Ovary (tissue), 10 donors: ENCODE measurements at places on chromosomes 6 and 20. TPM values are rescaled to one million over a fixed set of nuclear protein-coding genes. Genes with fewer than 3 reads are reported as not detected.

The TUBB2B gene
- total RNA-seq, result 1.1 TPM

The BFSP1 gene
- total RNA-seq, result 1.3 TPM

GRCh38 chr20:44566018-44566417, 16.4 kb upstream of the PKIG start:
- no peaks in the 10 kb centered on the region for H3K36me3 ChIP-seq
- DNase-seq, result no peak

GRCh38 chr6:57207141-57207540, 15.0 kb downstream of the RAB23 start:
- no peak overlapping the region for H3K4me3 ChIP-seq
- H3K27ac ChIP-seq, result no peak overlapping the region
- no peak for DNase-seq
- no peaks in the 10 kb centered on the region for H3K36me3 ChIP-seq
- H3K27me3 ChIP-seq, result no peaks in the 10 kb centered on the region

DNA sequence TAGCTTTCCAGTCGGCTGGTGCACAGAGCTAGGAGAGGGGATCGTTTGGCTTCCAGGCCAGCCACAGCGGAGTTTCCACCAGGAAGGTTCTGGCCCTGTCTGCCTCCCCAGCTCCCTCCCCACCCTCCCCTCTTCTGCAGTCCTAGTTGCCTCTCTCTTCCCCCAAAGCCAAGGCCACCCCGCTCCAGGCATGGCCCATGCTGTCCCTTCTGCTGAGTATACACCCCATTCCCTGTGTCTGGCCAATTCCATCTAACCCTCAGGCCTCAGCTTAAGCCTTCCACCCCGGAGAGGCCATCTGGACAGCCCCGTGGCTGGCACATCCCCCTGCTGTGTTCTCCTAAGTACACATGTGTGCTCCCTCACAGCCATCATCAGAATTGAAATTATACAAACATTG, 167.4 kb downstream of the CDH4 start:
- H3K4me3 ChIP-seq, result no peak overlapping the region
- no peaks in the 10 kb centered on the region for H3K4me1 ChIP-seq
- no peak overlapping the region for H3K27ac ChIP-seq
- H3K36me3 ChIP-seq, result no peaks in the 10 kb centered on the region

DNA sequence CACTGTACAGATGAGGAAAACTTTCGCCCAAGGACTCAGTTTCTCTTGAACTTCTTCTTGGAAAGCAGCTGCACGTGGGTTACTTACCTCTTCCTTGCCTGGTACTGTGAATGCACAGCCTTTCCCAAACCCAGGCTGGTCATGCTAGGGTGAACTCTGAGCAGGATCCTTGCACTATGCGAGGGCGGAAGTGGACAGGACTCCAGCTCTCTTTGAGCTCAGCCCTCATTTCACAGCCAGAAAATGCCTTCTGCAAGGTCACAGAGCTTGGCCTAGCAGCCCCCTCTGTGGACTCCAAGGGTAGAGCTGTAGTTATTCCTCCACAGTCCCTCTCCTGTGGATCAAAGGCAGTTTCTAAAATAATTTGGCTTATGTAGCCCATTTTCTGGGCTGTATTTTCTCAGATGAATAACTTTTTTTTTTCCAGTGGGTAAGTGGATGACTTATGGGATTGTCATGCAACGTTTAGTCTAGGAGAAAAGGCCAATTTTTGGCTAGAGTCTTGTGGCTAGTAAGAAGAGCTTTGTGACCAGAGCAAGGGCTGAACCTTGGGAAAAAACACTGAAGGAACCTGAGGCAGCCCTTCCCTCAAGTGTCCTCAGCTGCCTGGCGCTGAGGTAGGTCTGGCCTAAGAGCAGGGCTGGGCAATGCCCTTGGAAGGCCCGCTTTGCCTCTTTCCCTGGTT, 172.7 kb downstream of the SCP2D1 start:
- H3K4me1 ChIP-seq, result peaks cover 26% of the 10 kb centered on the region
- no peak overlapping the region for H3K4me3 ChIP-seq
- peak; percentile 32 for DNase-seq
- no peaks in the 10 kb centered on the region for H3K27me3 ChIP-seq
- no peaks in the 10 kb centered on the region for H3K36me3 ChIP-seq

- H3K36me3 ChIP-seq, result no peaks in the 10 kb centered on the region
- peaks cover 2% of the 10 kb centered on the region for H3K4me1 ChIP-seq
- no peak for DNase-seq
- H3K27ac ChIP-seq, result peak overlapping the region; percentile 59
- H3K4me3 ChIP-seq, result peak overlapping the region; percentile 51
Measured at GRCh38 chr6:106086814-106087175, 659 bp downstream of the PRDM1 start.

GRCh38 chr6:91781946-91782345, 1195.1 kb upstream of the MAP3K7 start:
- DNase-seq, result no peak
- H3K36me3 ChIP-seq, result no peaks in the 10 kb centered on the region
- no peak overlapping the region for H3K27ac ChIP-seq
- H3K4me3 ChIP-seq, result no peak overlapping the region
- no peaks in the 10 kb centered on the region for H3K4me1 ChIP-seq

DNA sequence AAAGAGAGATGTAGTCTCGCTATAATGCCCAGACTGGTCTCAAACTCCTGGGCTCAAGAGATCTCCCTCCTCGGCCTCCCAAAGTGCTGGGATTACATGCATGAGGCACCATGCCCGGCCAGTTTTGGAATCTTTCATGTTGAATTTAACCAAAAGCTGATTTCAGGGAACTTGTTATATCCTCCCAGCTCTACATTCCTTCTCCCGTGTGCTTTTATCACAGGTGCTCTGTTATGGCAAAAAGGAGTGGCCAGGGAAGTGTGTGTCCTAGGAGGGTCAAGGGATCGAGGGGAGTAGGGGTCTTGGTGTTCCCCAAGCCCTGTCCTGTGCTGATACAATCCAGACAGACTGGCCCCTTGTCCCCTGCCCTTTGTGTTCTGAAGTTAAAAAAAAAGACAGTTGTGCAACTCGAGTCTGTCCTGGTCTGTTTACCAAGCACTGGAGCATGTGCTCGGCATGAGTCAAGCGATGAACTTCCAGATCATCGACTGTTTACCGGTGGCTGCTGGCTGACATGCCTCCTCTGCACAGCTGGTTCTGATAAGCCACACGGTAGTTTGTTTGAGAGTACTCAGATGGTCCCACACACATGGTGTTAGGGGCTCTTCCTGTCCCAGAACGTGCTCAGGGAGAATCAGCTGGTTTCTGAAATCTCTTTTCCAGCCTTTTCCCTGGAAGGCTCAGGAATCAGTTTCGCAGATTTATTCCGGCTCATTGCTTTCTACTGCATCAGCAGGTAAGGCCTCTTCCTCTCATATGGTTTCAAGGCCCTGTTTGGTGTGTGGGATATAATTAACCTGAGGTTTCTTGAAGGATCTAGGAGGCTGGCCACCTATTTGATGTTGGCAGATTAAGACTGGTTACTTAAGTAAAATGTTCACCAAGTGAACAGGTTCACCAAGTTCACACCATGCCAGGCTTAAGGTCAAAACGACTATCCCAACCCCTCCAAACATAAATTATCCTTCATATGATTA, 52.6 kb upstream of the NAA20 start:
- no peaks in the 10 kb centered on the region for H3K36me3 ChIP-seq
- H3K27me3 ChIP-seq, result no peaks in the 10 kb centered on the region
- DNase-seq, result peak; percentile 79
- no peak overlapping the region for H3K4me3 ChIP-seq

DNA sequence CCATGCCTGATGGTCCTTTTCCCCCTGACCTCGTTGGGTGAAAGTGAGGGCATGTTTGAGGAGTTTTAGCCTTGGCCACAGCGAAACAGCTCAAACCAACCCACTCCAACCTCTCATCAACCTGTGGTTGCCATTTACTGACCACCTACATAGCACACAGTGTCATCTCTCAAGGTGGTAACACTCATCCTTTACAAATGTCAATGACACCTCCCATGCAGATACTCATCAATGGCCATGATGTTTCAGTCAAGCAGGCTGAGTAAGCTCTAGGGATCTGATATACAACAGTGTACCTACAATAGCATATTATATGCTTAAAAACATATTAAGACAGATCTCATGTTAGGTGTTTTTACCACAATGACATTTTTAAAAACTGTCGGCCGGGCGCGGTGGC, 9.3 kb downstream of the RRAGD start:
- no peaks in the 10 kb centered on the region for H3K36me3 ChIP-seq
- no peak overlapping the region for H3K4me3 ChIP-seq
- DNase-seq, result no peak

The RAET1L gene
- not detected for total RNA-seq

DNA sequence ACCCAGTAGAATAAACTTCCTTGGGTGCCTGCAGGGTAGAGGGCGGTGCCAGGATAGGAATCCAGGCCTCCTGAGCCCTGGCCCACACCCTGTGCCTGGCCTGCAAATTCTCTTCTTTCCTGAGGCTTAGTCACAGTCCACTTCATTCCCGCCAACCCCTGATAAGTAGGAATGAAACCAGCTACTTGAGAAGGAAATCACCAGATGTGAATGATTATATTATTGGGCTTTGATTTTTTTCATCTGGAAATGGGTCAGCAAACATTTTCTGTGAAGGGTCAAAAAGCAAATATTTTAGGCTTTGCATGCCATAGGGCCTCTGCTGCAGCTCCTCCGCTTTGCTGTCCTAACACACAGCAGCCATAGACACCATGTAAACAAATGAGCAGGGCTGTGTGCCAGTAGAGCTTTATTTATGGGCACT, 50.2 kb downstream of the STK35 start:
- H3K27ac ChIP-seq, result no peak overlapping the region
- no peaks in the 10 kb centered on the region for H3K27me3 ChIP-seq
- no peak overlapping the region for H3K4me3 ChIP-seq
- peaks cover 1% of the 10 kb centered on the region for H3K4me1 ChIP-seq
- H3K36me3 ChIP-seq, result no peaks in the 10 kb centered on the region

The SLC17A2 gene
- total RNA-seq, result not detected

- no peak overlapping the region for H3K4me3 ChIP-seq
- H3K27me3 ChIP-seq, result no peaks in the 10 kb centered on the region
- H3K36me3 ChIP-seq, result no peaks in the 10 kb centered on the region
- H3K4me1 ChIP-seq, result no peaks in the 10 kb centered on the region
- DNase-seq, result no peak
Measured at GRCh38 chr6:169800668-169801395, 49.4 kb downstream of the ERMARD start.

The LY6G6F gene
- total RNA-seq, result not detected

DNA sequence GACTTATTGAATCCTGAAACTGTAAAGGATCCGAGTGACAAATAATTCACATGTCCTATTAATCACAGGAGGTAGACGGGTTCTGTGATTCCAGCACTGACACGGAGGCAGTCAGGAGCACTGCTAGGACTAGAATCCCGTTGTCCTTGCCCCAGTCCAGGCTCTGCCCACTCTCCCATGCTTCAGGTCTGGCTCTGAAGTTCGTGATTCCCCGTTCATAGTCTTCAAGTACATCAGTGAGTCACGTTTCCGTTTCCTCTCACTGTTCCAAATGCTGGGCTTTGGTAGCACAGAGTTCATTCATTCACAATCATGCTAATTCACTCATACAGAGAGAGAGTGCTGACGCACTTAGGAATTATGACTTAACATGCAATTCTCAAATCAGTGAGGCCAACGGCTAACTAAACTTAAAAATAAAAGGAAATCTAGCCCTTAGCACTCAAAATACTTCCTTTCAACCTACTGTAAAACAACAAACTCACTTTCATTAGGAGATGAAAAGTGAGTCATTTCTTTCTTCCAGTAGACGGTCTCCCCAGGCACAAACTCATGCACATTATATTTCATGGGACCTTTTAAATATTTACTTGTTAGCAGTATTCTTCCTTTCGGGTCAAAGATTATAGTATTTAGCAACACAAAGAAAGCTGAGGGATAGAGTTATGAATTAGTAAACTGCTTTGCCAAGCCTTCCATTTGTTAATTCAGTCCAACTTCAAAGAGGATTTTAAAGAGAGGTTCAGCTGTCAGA, 94.0 kb upstream of the NHSL1 start:
- DNase-seq, result no peak
- no peaks in the 10 kb centered on the region for H3K27me3 ChIP-seq
- H3K4me3 ChIP-seq, result no peak overlapping the region
- no peak overlapping the region for H3K27ac ChIP-seq
- peaks cover 1% of the 10 kb centered on the region for H3K4me1 ChIP-seq

The AP5S1 gene
- 12.2 TPM for total RNA-seq

The SYNDIG1 gene
- 0.10 TPM for total RNA-seq

- DNase-seq, result no peak
- no peak overlapping the region for H3K4me3 ChIP-seq
- H3K4me1 ChIP-seq, result no peaks in the 10 kb centered on the region
- H3K36me3 ChIP-seq, result no peaks in the 10 kb centered on the region
- H3K27ac ChIP-seq, result no peak overlapping the region
Measured at GRCh38 chr6:85756982-85757381, 114.3 kb upstream of the SYNCRIP start.
